HCEC 1CT (cell line): ENCODE measurements at places on chromosomes 6 and 20.

DNA sequence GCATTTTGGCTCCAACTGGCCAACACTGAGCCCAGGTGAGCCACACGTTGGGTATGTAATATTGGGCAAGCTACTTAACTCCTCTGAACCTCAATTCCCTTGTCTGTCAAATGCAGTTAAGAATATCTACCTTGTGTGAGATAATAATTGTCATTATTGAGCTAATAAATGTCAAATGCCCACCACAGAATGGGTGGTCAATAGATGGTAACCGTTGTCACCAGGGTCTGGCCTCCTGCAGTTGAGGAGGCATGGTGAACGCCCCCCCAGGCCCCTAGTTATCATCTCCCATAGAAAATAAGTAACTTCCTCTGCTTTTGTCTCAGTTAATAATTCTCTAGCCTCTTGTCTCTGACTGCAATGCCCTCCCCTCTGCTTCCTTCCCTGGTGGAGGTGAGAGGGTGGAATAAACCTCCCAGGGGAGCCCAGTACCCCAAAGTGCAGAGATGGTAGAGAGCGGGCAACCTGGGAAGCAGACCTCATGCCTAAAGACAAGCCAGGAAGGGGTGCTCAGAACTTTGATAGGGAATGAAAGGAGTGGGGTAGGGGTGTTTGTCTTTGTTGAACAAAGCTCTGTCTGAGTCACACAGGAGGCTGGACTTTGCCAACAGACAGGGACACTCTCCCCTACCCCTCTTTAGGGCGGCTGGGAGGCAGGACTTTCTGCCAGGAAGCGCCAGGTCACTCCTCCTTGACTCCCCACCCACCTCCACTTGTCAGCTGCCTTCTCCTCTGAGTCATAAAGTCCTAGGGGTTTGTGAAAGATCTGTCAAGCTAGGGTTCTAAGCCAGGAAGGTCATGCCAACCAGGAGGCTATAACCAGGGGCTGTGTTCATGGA, 1.3 kb upstream of the UNC5CL start:
- DNase-seq: no peak

DNA sequence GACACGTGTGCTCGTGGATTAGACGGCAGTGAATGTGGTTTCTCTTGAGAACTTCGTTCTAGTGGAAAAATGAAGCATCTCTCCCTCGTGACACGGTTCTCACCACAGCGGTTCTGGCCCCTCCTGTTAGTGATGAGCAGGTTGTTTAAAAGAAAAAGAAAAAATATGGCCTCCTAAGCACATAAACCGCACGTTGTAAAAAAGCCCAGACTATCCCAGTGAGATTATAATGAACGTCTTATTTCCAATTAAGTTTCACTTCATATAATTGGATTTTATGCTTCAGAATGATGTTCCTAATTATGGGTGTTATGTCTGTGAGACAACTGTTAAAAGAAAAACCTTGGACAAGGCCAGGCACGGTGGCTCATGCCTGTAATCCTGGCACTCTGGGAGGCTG, 74.5 kb upstream of the FRMD1 start:
- no peak for DNase-seq

DNA sequence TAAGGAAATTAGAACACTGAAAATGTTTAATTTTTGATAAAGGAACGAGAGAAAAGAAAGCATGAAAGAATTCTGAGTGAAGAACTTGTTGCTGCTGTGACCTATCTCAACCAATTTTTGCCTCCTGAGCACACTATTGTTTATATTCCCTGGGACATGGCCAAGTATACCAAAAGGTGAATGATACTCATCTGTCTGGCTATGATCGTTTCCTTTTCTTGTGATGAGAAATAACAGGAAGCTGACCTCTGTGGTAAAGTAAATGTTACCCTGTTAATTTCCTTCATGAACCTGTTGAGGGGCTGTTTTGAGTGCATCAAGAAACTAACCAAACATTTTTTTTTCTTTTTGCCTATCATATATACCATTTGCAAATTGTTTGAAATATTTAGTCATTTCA, 69.1 kb downstream of the FIG4 start:
- DNase-seq: peak; percentile 25

DNA sequence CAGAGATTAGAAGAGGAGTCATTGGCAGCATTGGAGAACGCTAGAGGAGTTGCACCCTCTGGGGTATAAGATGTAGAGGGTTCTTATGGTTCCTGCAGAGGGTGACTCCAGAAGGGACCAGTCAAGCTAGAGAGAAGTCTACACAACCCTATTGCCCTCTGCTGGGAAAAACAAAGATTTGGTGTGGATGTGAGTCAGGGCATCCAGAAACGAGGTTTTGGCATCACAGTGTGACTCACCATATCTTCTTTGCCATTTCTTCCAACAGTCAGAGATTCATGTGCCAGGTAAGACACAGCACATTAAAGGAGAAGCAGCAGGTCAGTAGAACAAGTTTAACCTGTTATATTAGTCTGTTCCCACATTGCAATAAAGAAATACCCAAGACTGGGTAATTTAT, 598.8 kb downstream of the MAFB start:
- DNase-seq: no peak

- no peak for DNase-seq
Observed at GRCh38 chr6:142373268-142374090, 71.7 kb downstream of the ADGRG6 start.

- DNase-seq: peak; percentile 70
Observed at GRCh38 chr20:38290829-38291814, 12.8 kb upstream of the BPI start.

DNA sequence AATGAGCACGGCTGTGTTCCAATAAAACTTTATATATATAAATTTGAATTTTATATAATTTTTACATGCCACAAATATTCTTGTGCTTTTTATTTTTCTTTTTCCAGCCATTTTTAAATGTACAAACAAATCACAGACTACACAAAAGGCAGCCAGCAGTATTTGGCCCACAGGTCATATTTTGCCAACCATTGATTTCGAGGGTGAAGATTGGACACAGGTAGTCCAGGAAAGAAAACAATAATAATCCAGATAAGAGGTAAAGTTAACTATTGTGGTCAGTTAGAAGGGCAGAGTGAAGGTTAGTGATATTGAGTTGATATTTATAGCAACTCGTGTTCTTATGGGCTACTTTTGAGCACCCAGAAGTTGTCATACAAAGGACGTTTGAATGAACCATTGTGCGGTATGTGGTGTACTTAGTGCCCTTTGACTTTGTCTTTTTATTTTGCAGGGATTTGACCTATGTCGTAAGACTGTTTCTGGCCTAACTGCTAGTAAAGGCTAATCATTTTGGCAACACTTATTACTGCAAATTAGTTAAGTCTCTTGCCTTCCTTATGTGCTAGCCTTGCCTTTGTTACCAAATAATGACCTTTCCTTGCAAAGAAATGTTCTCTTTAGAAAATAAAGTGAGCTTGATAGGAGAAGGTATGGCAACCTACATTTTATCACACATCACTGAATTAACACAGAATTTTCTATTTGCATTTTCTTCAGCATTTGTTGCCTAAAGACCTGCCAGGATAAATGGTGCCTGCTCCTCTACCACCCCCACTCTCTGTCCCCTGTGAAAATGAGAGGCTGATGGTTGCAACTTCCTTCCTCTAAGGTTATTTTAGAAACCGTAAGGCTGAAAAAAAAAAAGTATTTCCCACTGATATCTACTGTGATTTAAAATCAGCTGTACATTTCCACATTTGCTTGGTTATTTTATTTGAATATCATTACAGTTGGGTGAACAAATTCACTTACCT, 493.9 kb upstream of the SOX4 start:
- DNase-seq: no peak

DNA sequence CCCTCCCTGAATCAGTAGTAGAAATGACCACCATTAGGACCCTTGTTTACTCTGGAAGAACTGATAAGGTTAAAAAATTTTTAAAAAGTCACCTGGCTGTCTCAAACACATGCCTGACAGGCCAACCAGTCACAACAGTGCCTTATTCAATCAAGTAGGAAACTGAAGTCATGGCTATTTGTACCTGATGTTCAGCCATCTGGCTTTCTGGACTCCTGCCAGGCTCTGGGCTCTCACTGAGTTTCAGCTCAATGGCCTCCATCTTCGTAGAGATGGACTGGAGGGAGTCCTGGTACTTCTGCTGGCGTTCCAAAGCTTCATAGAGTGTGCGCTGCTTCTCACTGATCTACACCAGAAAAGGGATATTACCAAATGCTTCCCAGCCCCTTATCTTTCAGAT, 343.8 kb downstream of the SYNE1 start:
- no peak for DNase-seq

GRCh38 chr6:163620670-163621330, 206.3 kb downstream of the QKI start:
- DNase-seq: peak; percentile 22

DNA sequence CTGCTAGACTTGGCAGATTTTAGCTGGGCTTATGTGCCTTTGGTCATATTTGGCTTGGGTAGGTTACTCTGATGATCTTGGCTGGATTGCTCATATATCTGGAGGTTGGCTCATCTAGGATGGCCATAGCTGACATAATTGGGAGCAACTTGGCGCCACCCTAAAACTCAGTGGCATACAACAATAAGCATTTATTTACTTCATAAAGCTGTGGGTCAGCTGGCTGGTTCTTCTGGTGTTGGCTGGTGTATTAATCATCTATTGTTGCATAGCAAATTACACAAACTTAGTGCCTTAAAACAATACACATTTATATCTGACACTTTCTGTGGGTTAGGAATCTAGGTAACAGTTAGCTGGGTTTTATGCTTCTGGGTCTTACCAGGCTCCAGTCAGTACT, 297.3 kb upstream of the JAG1 start:
- no peak for DNase-seq

GRCh38 chr6:28589234-28589956, 63.7 kb downstream of the GPX5 start:
- peak; percentile 93 for DNase-seq

DNA sequence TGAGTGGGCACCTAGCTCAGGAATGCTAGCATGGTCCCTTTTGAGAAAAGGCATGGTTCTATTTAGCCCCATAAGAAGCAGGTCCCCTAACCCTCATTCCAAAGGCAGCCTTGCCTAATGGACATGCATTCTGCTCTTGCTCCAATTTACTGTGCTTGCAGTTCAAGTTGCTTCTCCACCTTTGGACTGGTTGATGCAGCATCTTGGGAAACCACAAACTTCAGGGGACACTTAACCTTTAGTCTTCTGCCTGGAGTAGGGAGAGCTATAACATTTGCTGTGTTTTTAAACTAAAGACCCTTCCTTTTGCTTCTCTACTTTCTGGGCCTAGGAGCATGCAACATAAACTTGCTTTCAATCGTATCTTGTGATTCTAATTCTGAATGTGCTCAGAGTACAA, 5.1 kb upstream of the PHF3 start:
- DNase-seq: no peak

- DNase-seq: no peak
Observed at GRCh38 chr6:83442752-83443151, 11.9 kb upstream of the ME1 start.

- no peak for DNase-seq
Observed at GRCh38 chr6:39062014-39062740, 13.6 kb downstream of the GLP1R start.

DNA sequence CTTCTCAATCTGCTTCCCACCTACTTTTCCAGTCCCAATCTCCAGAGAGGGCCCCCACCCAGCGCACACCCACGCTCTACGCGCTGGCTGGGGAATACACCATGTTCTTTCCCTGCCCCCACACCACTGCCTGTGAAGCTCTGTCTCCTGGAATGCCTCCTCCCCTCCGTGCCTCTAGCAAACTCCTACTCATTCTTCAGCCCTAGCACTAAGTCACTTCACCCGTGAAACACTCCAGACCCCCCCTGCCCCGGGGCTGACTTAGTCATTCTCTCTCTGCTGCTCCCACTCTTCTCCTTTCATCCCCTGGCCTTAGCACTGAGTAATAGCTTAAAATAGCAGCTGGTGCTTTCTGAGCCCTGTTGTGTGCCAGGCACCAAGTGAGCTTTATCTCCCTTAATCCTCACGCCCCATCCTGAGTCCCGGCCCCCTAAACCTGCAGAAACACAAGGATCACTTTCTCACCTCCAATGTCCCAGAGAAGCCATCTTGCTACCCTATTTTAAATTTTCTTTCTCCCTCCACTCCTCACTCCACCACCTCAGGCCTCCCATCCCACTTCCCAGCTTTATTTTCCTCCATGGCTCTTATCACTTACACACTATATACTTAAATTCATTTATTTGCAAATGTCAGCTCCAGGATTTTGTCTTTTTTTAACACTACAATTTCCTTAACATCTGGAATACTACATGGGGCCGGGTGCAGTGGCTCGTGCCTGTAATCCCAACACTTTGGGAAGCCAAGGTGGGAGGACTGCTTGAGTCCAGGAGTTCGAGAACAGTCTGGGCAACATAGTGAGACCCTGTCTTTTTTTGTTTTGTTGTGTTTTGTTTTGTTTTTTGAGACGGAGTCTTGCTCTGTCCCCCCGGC, 6.3 kb upstream of the PARD6B start:
- peak; percentile 94 for DNase-seq

DNA sequence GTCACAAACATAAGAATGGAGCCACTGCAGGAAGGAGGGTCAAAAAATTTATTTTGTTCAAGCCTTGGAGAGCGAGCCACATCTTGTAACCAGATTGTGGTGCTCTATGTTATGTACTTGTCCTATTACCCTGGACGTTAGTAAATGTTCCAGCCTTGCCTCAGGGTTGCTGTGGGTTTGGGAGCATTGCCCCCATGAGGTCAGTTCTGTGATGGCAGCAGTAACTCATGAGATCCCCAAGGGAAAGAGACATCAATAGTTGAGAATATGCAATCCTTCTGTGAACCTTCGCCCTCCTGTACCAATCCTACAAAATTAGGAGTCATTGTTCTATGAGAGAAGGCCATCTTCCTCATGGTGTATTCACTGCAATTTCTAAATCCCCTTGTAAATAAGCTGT, 16.4 kb upstream of the CFAP206 start:
- DNase-seq: peak; percentile 33

GRCh38 chr20:51306081-51306480, 236.4 kb downstream of the NFATC2 start:
- DNase-seq: no peak

GRCh38 chr20:2918096-2919049, 45.1 kb downstream of the PTPRA start:
- no peak for DNase-seq

GRCh38 chr6:25302677-25303128, 23.5 kb downstream of the CARMIL1 start:
- DNase-seq: peak; percentile 95

DNA sequence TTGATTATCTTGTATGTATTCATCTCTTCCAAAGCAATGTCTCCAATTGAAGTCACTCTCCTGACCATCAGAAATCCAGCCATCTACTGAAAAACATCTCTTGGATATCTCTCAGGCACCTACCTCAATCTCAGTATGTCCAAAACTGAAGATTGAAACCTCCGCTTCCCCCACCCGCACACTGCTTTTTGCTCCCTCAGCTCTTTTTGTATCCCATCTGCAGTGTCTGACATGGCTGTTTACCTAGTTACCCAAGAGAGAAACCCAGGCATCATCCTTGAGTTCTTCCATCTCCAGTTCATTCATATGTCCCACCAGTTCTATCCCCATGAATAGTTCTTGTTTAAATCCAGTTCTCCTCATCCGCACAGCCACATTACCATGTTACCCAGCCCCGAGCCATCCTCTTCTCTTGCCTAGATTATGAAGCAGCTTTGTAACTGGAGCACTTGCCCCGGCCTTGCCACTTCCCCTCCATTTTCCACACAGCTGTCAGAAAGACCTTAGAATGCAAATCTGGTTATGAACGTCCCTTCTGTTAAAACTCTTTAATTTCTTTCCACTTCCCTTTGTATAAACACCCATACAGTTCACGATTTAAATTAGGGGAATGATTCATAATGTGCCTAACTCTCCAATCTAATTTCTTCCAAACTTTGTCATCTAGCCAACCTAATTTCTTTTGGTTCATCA, 40.5 kb upstream of the GCLC start:
- no peak for DNase-seq

- DNase-seq: peak; percentile 63
Observed at GRCh38 chr6:54493138-54493537, 184.9 kb downstream of the TINAG start.
